ENCODE measurements at places on chromosomes 12 and 14.

DNA sequence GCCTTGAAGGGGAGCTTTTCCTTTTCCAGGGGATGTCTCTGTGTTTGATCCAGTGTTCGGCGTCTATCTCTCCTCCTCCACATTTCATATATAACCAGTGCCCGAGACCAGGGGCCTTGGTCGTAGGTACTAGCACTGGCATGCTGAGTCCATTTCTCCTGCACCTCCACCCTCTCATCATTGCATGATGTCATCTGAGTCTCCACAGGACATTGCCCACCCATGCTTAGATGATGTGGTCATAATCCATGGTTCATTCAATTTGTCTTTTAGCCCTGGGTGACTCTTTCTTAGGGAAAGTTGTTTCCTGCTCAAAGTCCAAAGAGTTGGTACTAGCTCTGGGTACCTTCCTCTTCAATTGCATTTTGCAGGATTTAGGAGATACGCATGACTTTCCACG, 328.1 kb downstream of the BCL11B start:
- no peak for DNase-seq

GRCh38 chr12:126949558-126949957, 1317.4 kb upstream of the TMEM132C start:
- DNase-seq, result no peak

GRCh38 chr12:1822699-1823098, 2.3 kb downstream of the LRTM2 start:
- DNase-seq, result no peak

DNA sequence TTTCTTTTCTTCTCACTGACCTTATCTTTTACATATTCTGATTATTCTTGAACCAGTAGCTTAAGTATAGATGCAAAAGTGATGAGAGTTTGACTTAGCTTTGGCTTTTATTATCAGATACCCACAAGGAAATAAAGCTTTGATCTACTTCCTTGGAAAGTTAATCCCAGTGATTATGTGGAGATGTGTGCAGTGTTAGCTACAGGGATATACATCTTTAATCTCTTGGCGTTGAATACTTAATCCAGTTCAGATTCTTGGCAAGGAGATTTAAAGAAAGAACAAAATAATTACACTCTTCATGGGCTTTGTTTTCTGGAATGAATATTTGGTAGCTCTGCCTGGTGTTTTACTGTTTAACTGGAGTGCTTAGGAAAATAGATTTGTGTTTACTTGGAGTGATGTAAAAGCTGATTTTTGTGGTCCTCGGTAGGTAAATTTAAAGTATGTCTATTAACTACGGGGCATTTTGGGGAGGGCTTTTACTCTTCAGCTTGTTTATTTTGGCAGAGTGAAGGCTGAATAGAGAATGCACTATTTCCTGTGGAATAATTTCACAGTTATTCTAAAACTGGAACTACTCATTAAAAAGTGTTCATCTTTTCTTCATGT, 150.1 kb upstream of the LRIG3 start:
- DNase-seq, result no peak

DNA sequence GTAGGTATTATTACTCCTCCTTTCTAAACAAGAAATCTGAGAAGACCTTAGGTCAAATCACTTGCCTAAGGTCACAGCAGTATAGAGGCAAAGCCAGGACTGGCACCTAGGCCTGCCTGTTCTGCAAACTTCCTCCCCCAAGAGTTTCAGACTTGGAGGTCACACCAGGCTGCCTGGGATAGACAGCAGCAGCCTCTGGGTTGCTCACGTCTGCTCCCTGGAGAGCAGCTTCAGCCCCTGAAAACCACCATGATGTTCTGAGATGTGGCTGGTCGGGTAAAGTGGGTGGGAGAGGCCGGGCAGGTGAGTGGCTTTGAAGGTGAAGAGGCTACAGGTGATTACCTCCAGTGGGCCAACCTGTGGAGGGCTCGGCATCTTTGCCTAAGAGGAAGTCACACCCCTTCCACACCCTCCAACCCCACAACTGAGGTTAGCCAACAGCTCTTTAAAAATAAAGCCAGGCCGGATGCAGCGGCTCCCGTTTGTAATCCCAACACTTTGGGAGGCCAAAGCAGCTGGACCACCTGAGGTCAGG, 37.0 kb upstream of the PNMA1 start:
- no peak for DNase-seq

- DNase-seq, result no peak
These were observed 68.8 kb downstream of the RNFT2 start for GRCh38 chr12:116806845-116807440.

- no peak for DNase-seq
These were observed 122.9 kb downstream of the TSPAN9 start for GRCh38 chr12:3200032-3200617.

DNA sequence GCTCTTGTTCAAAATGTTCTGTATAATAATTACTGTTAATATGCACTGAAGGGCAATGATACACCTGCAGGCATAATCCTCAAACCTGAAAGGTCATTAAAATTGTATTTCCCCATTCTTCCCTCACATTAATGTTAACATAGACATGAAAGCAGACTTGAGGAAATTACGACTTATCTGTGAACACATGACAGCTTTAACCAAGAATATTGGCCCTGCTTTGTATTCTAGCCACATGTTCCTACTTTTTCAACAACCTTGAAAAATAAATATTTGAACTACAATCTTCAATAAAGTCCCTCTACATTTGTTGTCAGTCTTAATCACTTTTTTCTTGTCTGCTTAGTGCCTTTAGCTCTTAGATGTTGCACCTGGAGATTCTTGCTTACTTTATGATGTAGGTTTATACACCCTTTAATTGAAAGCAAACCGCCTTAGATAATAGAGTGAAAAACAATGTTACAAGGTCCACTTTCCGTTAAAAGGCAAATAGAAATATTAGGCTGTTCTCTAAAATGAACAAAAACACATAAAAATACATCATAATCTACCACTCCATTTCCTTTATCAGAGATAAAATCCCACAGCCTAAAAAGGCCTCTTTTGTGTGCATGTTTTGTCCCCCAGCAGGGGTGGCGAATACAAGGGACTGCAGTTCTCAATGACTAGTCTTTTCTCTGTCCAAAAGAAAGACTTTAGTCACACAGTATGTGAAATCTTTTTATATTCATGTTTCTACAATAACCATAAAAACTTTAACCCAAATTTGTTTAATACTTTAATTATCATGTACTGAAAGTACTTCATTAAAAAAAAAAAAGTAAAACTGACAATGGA, 55.9 kb downstream of the ZFC3H1 start:
- DNase-seq, result no peak

- DNase-seq, result no peak
These were observed 608.6 kb downstream of the DIO2 start for GRCh38 chr14:79602742-79603141.

All from activated CD4-positive, alpha-beta T cell treated with anti-CD3 and anti-CD28 coated beads, Interleukin-2, amount 50 U/mL, for 1 hour (primary cell).